ENCODE measurements at places on chromosomes 4 and X.

DNA sequence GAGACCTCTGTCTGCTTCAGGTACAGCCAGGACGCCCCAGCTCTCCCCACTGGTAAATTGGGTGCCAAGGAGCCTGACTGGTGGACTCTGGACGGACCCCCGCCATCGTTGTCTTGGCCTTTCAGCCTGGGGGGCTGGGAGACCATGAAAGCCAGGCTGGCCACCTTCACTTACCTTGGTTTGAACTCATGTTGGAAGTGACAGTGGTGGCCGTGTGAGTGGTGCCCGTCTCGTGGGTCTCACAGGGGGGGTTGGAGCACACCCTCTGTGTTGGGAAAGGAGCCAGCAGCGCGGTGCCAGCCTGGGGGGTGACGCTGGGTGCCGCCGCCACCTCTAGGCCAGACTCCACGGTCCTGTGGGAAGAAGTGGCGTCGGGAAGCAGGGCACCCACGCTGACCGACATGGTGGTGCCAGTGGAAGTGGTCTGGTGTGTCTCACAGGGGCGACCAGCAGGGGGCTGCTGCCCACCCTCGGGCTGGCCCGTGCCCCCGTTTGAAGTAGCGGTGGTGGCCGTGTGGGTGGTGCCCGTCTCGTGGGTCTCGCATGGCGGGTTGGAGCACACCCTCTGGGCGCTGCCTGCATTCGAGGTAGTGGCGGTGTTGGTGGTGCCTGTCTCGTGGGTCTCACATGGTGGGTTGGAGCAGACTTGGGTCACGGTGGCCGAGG lies 9.6 kb upstream of the RENBP start:
- DNase-seq = no peak

DNA sequence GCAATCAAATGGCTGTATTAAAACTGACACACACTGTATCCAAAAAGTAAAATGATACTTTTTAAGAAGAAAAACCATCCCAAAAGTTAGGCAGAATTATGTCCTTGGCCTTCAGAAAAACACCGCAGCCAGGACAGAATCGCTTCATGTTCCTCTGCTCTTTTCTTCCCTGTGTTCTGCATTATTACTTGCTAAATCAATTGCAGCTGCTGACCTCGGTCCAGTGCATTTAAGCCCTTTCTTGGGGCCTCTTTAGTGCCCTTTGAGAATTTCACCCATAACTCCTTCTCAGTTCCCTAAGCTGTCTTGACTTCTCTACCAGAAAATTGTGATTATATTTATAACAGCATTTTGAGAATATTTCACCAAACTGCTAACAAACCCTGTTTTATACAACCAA lies 696.9 kb downstream of the PCDH7 start:
- DNase-seq = no peak

DNA sequence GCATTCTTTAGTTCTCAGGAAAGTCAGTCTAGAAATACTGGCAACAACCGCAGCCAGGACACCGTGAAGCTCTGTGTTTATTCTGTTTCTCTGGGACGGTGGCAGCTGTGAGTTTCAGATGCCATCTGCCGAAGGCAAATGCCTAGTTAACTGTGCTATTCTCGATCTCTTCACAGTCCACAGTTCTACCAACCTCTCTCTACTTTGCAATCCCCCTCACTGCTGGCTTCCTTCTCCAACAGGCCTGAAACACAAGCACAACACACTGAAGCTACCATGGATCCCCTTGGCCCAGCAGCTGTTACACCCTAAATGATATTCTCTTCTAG lies 118.8 kb downstream of the ZNF827 start:
- DNase-seq = no peak

GRCh38 chrX:5915783-5916182 lies 312.9 kb downstream of the NLGN4X start:
- DNase-seq = no peak

GRCh38 chrX:120308558-120308957 lies 2.7 kb downstream of the TMEM255A start:
- DNase-seq = peak; percentile 33

- DNase-seq = no peak
Measured at GRCh38 chr4:108144451-108144850, 24.3 kb downstream of the LEF1 start.

All from DMS79 treated with DMSO at 0.1 percent for 48 hours (cell line).